RWPE1 (cell line): ENCODE measurements at places on chromosomes 13 and 19.

DNA sequence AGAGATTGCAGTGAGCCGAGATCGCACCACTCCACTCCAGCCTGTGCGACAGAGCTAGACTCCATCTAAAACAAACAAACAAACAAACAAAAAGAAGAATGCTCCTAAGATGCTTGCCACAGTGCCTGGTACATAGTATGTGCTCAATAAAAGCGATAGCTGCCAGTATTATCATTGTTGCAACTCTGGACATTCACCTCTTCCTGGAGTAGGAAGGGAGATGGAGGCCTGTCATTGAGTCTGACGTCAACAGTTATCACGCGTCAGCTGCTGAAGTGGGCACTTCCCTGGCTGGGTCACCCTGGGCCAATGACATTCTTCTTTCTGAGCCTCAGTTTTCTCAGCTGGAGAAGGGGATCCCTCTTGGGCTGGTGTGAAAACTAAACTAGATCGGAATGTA, 4.2 kb upstream of the PLAUR start:
- DNase-seq, result no peak

- no peak for DNase-seq
Measured at GRCh38 chr13:21871919-21872318, 201.0 kb downstream of the FGF9 start.

DNA sequence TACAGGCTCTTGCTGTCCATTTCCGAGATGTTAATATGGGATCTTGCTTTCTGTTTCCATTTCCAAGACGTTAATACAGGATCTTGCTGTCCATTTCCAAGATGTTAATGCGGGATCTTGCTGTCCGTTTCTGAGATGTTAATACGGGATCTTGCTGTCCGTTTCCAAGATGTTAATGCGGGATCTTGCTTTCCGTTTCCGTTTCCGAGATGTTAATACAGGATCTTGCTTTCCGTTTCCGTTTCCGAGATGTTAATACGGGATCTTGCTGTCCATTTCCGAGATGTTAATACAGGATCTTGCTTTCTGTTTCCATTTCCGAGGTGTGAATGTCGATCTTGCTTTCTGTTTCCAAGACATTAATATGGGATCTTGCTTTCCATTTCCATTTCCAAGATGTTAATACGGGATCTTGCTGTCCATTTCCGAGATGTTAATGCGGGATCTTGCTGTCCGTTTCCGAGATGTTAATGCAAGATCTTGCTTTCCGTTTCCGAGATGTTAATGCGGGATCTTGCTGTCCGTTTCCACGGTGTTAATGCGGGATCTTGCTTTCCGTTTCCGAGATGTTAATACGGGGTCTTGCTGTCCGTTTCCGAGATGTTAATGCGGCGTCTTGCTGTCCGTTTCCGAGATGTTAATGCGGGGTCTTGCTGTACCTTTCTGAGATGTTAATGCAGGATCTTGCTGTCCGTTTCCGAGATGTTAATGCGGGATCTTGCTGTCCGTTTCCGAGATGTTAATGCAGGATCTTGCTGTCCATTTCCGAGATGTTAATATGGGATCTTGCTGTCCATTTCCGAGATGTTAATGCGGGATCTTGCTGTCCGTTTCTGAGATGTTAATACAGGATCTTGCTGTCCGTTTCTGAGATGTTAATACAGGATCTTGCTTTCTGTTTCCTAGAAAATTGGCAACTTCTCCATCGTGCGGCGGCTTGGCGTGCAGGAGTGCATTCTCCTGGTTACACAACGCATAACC, 38.3 kb downstream of the PEX11G start:
- no peak for DNase-seq

DNA sequence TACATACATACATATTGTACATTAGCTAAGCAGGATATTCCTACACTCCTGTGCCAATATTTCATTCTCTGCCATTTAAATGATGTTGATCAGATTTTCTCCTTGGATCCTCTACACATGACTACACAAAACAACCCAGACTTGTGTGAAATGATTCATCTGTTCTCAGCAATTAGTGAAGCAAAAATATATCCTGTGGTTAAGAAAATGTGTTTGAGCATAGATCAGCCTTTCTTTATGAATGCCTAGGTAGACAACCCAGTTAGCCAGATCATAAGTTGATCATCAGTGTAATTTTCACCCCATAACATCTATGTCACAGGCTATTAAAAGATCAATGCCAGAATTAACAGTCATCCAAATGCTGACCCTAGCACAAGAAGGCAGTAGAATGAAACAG, 275.2 kb upstream of the EDNRB start:
- no peak for DNase-seq

- DNase-seq, result no peak
Measured at GRCh38 chr19:23969630-23970029, 54.9 kb downstream of the ZNF726 start.

GRCh38 chr13:112608212-112608611, 20.3 kb upstream of the TUBGCP3 start:
- no peak for DNase-seq

GRCh38 chr13:78299832-78300623, 303.3 kb downstream of the POU4F1 start:
- DNase-seq, result no peak

GRCh38 chr13:23654111-23655110, 84.2 kb downstream of the TNFRSF19 start:
- DNase-seq, result peak; percentile 23

DNA sequence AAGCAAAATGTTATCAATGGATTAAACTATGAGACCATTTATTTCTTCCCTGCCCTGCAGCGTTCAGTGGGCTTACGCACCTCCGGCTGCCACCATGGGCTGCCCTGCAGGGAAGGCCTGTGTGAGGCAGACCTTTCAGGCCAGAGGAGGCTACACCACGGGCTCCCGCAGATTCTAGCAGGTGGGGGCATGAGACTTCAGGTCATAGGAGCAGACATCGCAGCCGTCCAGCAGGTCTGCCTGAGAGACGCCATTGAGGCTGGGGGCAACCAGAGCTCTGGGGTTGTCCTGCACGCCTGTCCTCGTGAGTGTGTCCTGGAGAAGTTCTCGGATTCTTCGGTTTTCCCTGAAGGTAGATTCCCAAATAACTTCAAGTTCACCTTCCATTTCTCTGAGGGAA, 9.4 kb upstream of the SLC7A9 start:
- DNase-seq, result no peak

- DNase-seq, result peak; percentile 75
Measured at GRCh38 chr19:51688671-51689571, 4.2 kb upstream of the SPACA6 start.

DNA sequence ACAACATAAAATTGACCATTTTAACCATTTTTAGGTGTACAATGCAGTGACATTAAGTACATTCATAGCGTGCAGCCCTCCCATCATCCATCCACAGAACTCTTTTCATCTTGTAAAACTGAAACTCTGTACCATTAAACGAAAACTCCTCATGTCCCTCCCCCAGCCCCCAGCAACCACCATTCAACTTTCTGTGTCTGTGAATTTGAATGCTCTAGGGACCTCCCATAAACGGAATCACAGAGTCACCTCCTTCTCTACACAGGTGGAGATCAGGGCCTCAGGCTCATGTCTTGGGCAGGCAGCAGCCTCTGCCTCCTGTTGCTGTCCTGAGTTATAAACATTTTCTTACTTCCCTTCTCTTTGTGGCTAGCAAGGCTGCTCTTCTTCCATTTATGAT, 7.3 kb upstream of the CCNE1 start:
- DNase-seq, result no peak

DNA sequence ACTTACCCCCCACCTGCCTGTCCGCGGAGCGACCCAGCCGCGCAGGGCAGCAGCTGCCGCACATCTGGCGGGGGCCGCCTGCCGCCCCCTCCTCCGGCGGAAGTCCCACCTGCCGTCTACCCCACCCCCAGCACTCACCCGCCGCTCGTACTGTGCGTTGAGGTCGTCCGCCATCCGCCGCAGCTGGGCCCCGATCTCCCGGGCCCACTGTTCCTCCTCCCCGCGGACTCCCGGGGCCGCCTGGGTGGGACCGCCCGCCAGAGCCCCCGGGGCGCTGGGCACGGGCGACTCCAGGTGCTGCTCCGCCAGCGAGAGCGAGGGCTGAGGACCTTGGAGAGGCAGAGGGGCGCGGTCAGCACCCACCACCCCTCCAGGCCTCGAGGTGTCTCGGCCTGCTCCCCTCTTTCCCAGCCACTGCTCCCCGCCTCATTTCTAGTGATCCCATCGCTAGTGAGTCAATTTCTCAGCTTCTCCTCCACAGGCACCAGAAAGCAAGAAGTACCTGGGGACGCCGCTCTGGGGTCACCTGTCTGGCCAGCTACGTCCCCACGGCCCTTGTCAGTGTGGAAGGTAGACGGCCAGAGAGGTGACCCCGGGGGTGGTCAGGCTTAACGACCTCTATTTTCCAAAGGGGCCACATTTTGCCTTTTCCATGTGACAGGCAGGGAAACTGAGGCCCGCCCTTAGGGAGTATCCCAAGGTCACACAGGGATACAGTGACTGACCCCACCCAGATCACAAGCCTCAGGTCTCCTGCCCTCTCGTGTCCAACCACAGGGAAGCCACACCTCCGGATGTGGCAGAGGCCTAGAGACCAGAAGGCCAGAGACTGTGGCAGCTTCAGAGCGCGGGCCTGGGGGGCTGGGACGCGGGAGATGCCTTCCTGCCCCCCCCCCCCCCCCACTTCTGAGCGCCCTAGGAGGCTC, 4.3 kb downstream of the BBC3 start:
- DNase-seq, result peak; percentile 31

- DNase-seq, result no peak
Measured at GRCh38 chr13:114309086-114309485, 5.2 kb upstream of the CHAMP1 start.

GRCh38 chr13:33033986-33034385, 17.8 kb downstream of the KL start:
- DNase-seq, result no peak
